ENCODE measurements at places on chromosomes 12 and 14.
A peak's percentile ranks its signal among the peaks of the same experiment; 100 is the strongest.

GRCh38 chr12:124655698-124656516 lies 88.5 kb upstream of the NCOR2 start:
- peak; percentile 24 for DNase-seq

DNA sequence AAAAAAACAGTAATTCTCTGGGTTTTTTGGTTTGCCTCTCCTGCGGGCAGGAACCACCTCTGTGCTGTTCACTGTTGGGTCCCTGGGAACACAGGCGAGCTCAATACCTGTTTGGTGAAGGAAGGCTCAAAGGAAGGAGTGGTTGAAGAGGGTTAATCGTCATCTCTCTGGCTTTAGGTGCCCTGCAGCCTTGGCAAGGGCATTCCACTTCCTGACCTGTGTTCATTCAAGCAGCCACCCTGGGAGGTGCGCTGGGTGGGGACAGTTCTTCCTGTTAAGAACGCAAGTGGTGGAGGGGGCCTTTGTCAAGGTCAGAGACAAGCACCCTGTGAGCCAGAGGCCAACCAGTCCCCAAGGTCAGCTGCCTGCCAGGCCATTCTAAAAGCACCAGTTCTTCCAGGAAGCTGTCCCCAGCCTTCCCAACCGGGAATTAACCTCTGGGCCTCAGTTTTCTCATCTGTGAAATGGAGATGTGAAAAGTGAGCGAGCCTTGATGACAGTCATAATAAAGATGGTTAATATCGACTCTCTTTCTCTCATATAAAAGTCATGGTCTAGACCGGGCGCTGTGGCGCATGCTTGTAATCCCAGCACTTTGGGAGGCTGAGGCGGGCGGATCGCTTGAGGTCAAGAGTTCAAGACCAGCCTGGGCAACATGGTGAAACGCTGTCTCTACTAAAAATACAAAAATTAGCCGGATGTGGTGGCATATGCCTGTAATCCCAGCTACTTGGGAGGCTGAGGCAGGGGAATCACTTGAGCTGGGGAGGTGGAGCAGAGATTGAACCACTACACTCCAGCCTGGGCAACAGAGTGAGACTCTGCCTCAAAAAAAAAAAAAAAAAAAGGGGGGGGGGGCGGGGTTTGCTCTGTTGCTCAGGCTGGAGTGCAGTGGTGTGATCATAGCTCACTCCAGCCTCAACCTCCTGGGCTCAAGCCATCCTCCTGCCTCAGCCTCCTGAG lies 6.1 kb downstream of the RHOF start:
- peak; percentile 35 for DNase-seq

DNA sequence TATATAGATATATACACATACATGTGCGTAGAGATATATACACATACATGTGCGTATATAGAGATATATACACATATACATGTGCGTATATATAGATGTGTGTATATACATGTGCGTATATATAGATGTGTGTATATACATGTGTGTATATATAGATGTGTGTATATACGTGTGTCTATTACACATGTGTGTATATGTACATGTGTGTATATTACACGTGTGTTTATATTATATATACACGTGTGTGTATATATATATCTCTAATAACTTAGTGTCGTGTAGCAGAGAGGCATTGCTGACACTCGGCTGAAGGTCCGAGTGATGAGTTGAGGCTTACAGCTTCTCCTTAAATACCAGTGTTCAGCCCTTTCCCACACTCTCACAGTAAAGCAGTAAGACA lies 133.7 kb downstream of the GLT1D1 start:
- DNase-seq: no peak

DNA sequence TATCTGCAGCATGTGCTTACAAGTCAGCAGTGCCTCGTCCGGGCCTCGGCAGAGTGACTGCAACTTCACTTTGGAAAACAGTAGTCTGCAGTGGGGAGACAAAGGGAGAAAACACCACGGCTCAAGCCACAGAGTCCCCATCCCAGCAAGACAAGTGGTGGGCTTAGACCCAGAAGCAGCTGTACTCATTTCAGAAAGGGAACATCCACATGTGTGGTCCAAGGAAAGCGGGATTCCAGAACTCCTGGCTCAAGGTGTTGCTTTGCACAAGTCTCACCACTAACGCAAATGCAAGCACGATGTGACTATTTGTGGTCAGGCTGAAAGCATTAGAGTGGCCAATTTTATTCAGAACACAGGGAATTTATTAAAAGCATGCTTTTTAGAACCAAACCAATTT lies 198.3 kb downstream of the TTC7B start:
- DNase-seq: no peak

DNA sequence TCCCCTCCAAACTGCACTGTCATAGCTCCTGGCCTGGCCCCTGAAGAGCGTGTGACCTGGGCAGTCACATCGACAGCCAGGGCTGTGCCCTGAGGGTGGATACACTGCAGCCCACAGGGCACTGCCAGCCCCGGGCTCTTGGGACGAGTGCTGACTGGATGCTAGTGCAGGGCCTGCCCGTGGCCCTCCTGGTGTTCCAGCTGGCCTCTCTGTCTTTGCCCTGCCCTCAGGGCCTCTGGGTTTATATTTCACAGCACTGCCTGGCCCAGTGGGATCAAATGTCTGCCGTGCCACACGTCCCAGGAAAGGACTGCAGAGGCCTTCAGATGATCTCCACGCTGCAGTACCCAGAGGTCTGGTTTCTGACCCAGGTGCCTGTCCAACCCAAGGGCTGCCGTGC lies 10.1 kb upstream of the CCDC197 start:
- no peak for DNase-seq

DNA sequence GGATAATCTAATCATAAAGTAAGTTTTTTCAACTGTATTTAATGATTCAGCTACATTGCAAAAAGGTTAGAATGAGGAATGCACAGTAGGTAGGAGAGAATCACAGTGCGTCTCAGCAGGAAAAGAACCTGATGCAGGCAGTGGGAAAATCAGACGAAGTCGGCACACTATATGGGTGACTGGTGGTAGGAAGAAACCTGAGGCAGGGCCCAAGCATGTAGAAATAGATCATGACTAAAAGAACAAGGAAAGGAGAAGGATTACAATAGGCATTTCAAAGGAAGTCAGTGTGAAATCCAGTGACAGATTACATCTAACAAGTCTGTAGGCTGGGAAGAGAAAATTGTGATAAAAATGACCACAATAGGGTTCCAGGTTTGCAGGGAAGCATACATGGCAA lies 267.0 kb downstream of the MED13L start:
- no peak for DNase-seq

DNA sequence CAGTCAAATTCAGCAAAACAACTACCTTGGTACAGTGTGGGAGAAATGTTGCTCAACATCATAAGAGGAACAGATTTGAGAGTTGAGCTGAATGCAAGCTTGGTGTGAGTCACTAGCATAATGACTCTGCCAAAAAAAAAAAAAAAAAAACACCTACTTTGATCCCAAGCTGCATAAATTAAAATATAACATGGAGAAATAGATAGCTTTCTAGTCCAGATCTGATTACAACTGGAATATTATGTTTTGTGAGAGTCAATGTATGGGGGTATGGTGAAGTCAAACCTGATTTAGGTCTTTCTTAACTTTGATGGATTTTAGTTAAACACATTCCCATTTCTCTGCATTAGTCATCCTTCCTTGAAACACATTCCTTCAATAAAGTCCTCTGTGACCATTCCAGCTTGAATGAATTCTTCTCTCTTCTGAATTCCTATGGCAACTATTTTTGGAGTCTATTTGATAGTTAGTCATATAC lies 188.1 kb downstream of the SLC5A8 start:
- no peak for DNase-seq

DNA sequence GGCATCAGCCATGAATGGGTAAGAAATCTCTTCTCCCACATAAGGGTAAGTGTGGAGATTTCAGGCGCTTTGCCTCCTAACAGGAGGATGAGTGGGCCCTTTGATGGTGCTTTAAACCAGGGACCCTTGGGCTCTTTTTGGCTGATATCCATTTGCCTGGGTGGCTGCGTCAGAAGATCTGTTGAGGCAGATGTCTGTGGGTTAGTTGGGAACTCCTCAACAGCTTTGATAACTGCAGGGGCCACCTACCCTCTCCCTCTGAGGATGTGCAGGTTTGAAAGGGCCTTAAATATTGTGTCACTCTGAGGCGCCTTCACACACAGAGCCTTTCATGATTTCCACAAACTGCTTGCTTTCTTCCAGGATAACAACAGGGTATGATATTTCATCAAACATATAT lies 210.7 kb downstream of the PPM1H start:
- no peak for DNase-seq

- DNase-seq: no peak
Measured at GRCh38 chr12:48924617-48925303, 532 bp downstream of the FKBP11 start.

DNA sequence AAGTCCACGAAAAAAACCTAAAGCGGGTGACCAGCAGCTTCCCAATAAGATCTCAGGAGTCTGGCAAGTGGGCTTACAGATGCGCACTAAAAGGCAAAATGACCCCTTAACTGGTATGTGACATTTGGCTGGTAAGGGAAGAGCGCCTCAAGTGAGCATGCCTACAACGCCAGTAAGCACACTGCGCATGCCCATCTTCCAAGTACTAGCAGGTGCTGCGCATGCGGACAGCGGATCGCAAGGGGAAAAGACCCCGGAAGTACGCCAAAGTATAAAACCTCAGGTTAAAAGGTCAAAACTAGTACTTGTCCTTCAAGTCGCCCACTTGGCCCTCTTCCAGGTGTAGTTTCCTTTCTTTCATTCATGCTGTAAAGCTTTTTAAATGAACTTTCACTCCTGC lies 518.5 kb upstream of the MDGA2 start:
- no peak for DNase-seq

- DNase-seq: no peak
Measured at GRCh38 chr12:98750511-98750910, 105.4 kb downstream of the APAF1 start.

DNA sequence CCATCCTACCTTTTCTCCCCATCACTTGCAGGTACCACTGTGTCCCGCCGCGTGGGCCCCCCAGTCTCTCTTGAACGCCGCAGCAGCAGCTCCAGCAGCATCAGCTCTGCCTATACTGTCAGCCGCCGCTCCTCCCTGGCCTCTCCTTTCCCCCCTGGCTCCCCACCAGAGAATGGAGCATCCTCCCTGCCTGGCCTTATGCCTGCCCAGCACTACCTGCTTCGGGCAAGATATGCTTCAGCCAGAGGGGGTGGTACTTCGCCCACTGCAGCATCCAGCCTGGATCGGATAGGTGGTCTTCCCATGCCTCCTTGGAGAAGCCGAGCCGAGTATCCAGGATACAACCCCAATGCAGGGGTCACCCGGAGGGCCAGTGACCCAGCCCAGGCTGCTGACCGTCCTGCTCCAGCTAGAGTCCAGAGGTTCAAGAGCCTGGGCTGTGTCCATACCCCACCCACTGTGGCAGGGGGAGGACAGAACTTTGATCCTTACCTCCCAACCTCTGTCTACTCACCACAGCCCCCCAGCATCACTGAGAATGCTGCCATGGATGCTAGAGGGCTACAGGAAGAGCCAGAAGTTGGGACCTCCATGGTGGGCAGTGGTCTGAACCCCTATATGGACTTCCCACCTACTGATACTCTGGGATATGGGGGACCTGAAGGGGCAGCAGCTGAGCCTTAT lies 9.2 kb downstream of the ARHGAP9 start:
- no peak for DNase-seq

- no peak for DNase-seq
Measured at GRCh38 chr12:128091951-128092382, 175.0 kb upstream of the TMEM132C start.

GRCh38 chr12:79624378-79624777 lies 66.4 kb downstream of the PAWR start:
- no peak for DNase-seq

- DNase-seq: no peak
Measured at GRCh38 chr12:85639834-85640233, 196.4 kb downstream of the RASSF9 start.

DNA sequence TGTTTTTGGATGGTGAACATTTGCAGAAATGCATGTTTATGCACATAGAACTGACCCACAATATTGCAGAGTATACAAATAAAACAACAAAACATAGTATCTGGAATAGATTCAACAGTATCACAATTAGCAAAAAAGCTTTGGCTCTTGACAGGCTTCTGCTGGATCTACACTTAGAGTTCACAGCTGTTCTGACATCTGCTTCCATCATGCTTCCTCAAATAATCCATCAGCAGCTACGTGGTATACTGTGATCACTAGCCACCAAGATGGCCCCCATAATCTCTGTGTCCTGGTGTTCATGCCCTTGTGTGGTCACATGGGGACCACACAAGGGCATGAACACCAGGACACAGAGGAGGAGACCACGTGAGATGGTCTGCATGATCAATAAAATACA lies 166.6 kb upstream of the CCDC198 start:
- no peak for DNase-seq

DNA sequence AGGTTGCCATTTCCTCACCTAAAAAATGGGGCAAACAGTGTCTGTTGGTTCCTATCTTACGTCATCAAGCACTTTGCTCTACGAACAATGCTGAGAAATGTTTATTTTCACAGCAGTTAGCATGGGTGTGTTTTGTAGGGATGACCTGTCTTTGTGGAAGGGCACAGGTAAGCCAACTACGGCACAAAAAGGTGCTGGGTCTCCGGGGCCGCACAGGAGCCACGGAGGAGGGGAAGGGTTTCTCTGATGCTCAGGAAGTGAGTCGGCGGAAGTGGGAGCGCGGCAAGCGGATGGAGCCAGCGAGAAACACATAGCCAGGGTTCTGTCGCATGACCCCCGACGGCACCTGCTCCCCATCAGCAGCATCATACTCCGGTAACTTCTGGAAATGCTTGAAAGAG lies 65.6 kb upstream of the TCL1B start:
- no peak for DNase-seq

- DNase-seq: no peak
Measured at GRCh38 chr12:90546511-90546910, 408.5 kb downstream of the CCER1 start.

GRCh38 chr12:101906226-101906625 lies 28.8 kb downstream of the DRAM1 start:
- no peak for DNase-seq

DNA sequence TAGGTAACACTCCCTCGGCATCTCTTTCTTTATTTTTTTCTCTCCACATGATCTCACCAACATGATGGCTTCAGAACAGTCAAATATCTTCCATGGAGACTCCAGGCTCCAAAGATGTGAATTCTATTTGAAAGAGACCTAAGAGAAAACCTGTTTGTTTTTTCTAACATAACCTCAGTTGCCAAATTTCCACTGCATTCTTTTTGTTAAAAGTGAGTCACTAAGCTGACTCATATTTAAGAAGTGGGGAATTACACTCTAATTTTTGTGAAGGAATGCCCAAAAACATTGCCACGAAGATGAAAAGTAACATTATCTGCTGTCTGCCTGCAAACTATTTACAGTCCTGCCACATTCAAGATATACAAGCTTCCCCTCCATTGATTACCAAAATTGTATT lies 1337.6 kb downstream of the LRFN5 start:
- no peak for DNase-seq

DNA sequence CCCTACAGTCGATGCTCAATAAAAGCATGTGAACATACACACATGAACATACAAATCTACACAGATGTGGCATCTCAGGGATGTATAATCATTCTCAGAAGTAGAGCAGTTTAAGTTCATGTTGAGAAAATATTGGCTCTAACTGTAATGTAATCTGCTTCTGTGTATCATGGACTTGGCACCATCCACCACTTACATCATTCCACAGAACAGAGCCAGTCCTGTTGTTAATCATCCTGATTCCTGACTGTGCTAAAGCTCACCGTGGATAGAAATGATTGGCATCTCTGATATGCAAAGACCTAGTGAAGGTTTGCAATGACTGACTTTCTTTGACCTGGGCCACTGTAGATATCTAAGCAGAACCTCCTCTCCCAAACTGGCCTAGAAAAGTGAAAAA lies 1141.3 kb downstream of the BCL11B start:
- no peak for DNase-seq

- DNase-seq: no peak
Measured at GRCh38 chr12:102498471-102498870, 18.1 kb upstream of the IGF1 start.
